MG63 (cell line): ENCODE measurements at places on chromosomes 2 and 18.

GRCh38 chr18:24987303-24988252, 364.4 kb downstream of the ZNF521 start:
- peak; percentile 63 for DNase-seq

- DNase-seq, result no peak
Measured at GRCh38 chr2:199862788-199863187, 11.8 kb upstream of the FTCDNL1 start.

- peak; percentile 49 for DNase-seq
Measured at GRCh38 chr2:84395820-84396219, 63.3 kb downstream of the SUCLG1 start.

GRCh38 chr2:18762667-18763066, 173.3 kb upstream of the NT5C1B start:
- no peak for DNase-seq

DNA sequence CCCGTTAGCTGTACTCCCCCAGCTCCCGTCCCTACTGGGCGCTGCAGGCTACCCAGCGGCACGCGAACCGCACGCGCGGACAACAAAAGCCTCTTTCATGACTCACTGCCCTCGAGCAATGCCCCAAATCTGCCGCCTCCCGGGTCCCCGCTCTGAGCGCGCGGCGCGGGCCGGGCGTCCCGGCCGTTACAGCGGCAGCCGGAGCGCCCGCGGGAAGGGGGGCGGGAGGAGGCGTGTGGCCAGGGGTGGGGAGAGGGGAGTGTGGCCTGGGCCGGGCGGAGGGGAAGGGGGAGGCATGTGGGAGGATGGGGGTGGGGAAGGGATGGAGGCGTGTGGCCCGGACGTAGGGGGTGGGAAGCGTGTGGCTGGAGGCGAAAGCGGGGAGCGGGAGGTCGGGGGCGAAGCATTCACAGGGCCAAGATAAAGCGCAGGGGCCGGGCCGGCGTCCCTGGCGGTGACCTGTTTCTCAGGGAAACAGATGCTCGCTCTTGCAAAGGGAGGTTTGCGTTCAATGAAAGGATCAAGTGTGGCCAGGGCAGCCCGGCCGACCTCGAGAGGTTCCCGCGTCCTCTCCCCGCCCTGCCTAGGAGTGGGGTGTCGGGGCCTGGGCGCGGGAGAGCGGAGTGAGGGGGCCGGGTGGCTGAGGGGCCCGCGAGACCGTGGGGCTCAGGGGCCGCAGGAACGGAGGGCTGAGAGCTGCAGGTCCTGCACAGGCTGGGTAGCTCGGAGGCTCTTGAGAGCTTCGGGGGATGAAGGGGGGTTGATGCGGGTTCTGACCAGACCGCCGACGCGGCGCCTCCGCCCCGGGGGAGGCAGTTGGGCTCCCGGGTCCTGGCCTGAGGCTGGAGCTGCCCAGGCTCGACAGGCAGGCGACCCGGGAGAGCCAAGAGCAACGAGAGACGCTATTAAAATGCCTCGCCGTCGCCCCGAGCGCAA, 3.5 kb upstream of the NEUROD1 start:
- DNase-seq, result peak; percentile 66

DNA sequence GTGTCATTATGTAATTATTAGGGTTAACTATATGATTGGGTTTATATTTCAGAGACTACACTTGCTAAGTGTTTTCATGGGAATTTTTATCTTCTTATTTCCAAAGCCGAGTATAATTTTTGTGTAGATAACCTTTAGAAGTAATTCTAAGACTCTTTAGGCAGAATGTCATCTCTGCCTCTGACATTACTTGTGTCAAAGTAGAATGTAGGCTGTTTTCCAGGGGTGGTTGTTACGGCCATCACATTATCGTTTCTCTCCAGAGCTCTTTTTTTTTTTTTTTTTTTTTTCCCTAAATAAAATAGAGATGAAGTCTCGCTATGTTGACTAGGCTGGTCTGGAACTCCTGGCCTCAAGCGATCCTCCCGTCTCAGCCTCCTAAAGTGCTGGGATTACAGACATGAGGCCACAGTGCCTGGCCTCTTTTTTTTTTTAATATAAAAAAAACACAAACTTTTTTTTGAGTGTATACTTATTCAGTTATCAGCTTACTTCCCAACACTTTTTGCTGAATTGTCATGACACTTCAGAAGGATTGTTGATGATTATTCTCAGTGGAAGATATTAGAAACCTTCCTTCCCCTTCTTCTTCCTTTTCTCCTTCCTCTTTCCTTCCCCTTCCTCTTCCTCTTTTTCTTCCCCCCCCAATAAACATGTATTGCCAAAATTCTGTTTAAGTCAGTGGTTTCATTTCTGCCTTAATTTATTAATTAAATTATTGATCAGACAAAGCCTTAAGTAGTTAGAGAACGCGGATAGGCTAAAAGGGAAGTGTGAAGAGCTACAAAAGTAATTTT, 2.3 kb downstream of the PIKFYVE start:
- DNase-seq, result no peak

GRCh38 chr2:121034551-121034950, 250.5 kb downstream of the TFCP2L1 start:
- no peak for DNase-seq

DNA sequence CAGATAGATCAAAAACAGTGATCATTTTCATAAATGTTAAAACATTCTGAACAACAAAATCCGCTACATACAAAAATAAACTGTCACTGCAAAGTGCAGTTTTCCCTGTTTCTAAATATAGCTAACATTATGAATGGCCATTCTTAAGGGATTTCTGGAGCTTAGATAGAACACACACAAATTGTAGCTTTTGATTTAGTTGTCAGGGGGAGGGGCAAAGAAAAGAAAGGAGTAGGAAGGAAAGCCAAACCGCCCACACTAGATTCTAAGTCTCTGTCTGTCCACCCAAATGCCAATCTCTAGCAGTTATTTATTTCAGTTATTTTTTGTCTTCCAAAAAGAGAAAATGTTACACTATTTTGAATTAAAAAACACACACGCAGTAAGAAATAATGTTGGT, 182.4 kb downstream of the CDH2 start:
- DNase-seq, result no peak

DNA sequence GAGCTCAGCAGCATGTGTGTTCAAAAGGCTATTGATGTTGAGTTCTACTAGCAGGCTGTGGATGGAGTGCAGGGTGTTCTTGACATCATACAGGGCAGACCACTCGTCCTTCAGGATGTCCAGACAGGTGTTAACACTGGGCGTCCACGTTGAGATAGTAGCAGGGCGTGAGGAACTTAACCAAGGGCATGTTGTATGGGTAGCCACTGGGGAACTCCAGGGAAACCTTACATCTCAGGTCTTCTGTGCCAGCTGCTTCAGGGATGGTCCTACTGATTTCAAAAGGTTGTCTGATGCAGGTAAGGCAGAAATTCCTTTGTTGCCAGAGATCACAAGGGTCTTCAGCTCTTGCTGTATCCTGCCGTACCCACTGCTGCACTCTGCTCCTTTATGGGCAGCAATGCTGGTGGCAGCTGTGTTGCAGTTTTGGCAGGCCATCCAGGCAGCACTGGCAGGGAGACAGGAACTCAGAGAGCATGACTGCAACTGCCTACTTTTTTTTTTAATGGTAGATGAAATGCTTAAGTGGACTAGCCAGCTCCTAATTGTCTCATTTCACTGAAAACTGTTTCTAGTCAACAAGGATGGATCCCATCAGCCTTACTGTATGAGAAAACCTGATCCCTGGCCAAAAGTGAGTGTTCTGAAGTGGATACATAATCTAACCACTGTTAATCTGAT, 32.4 kb upstream of the RBBP8 start:
- peak; percentile 16 for DNase-seq

DNA sequence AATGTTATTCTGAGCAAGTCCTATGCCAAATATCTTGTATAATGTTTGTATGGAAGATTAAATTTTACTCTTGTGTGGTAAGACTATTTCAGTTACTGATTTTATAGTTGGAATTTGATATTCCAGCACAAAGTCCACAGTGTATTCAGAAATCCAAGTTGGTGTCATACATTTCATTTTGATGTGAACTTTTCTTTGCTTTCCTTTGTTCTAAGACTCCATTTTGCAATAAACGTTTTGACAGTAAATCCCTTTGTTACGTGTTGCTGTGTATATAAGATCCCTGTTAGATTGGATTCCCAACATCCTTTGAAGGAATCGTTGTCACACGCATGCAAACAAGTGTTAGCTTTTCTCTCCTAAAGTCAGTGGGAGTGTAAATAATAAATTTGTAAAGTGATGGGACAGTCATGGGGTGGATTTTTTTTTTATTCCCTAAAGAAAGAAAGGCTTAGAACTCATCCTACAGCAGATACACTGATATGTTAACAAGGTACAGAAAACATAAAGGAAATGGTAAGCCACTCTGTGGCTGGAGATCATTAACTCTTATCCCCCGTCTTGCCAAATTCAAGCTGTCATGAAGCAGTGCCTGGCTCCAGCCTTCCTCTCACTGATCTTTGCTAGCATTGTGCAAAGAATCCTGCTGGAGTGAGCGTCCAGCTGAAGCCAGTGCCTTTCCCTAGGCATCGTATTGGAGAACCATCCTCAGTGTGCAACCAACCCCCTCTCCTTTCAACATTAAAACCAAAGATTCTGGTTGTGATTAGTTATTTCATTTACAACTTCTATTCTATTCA, 127.6 kb upstream of the CDCA7 start:
- no peak for DNase-seq

- DNase-seq, result no peak
Measured at GRCh38 chr2:238742066-238742465, 105.8 kb upstream of the TWIST2 start.

- DNase-seq, result peak; percentile 73
Measured at GRCh38 chr18:11251891-11252270, 102.5 kb upstream of the PIEZO2 start.

DNA sequence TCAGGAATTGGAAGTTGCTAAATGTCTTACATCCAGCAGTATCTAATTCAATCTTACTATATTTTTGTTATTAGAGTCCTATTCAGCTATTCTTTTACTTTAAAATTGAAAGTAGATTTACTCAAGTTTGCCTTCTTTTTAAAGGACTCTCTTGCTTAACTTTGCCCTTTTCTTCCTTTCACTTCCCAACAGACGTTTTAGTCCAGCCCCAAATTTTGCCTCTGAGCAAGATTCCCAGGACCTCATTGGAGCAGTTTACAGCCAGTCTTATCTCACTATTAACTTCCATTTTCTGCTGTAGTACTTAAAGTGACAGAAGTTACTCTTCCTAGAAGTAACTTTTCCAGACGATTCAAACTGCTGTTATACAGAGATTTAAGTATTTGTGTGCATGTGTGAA, 1.7 kb upstream of the PRKD3 start:
- peak; percentile 64 for DNase-seq

DNA sequence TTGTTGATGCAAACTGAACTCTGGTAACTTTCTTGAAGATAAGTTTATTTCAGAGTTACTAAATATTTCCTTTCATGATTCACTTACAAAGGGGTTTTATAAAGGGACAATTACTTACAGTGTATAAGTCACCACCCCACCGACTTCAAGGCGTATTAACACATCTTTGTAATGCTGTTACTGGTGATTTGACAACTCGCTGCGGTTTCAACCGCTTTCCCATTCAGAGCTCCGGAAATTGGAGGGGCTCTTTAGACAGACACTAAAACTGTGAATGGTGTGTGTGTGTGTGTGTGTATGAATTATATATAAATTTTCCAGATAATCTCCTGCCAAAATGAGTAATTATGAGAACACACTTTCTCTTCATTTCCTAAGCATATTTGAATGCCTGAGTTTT, 4.9 kb downstream of the TM4SF20 start:
- peak; percentile 84 for DNase-seq

GRCh38 chr2:118580107-118580506, 267.3 kb downstream of the EN1 start:
- DNase-seq, result no peak

DNA sequence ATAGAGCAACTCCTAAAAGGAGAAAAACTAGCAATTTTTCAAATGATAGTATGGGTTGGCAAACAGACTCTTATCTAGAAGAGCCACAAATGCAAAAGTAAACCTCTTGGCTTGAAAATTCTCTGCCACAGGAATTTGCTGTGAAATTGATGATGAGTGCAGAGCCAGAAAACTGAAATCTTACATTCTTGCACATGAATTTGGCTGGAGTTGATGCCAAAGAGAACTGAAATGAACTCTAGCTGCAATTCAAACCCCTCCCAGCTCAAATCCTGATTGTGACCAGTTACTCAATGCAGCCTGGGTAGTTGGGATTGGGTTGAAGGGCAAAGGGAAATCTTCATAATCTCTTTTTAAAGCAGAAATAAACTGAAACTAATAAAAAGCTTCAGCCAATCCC, 266.6 kb downstream of the PDE11A start:
- peak; percentile 3 for DNase-seq

DNA sequence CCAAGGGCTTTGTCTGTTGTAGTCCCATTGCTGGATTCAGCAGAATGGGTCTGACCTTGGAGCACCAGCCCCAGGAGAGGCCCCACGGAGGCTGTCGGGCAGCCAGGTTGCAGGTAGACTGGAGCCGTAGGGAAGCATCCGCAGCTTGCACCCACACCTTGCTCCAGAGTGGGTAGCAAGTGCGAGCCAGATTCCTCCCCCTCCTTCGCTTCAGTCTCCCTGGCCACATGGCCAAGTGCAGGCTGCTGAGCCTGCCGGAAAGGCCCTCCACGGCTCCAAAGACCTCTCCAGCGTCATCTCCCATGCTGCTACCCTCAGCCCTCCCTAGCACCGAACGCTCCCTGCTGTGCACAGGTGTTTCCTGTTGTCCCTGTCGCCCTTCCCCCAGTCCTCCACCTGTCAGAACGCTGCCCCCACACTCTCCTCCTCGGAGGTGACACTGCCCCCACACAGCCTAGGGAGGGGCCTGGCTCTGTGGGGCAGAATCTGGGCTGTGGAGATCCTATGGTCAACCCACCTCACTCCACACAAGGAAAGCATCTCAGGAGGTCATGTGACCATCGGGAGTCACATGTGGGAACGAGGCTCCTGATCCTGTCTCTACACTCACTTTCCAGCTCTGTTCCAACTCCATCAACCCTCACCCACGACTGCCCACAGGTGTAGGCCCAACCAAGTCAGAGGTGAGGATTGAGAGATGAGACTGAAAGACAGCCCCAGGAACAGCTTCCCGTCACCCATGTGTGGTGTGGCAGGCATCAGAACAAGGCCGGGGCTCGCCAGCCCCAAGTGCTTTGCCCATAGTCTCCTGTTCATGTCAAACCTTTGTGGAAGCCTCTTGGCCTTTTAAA, 8.3 kb downstream of the KCNF1 start:
- DNase-seq, result no peak

DNA sequence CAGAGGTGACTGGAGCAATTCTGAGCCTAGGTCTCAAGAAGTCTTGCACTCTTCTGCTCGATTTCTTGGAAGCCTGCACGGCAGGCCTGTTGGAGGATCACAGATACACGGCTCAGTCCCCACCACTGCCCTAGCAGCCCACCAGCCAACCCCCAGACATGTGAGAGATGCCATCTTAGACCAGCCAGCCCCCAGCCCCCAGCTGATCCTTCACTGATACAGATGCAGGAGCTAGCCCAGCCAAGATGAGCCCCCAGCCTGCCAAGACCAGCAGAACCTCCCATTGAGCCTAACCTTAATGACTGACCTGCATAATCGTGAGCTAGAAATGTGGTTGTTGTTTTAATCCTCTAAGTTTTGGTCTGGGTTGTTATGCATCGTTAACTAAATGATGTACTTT, 47.5 kb downstream of the INHBB start:
- DNase-seq, result no peak
